ENCODE measurements at places on chromosomes 3 and 15.

DNA sequence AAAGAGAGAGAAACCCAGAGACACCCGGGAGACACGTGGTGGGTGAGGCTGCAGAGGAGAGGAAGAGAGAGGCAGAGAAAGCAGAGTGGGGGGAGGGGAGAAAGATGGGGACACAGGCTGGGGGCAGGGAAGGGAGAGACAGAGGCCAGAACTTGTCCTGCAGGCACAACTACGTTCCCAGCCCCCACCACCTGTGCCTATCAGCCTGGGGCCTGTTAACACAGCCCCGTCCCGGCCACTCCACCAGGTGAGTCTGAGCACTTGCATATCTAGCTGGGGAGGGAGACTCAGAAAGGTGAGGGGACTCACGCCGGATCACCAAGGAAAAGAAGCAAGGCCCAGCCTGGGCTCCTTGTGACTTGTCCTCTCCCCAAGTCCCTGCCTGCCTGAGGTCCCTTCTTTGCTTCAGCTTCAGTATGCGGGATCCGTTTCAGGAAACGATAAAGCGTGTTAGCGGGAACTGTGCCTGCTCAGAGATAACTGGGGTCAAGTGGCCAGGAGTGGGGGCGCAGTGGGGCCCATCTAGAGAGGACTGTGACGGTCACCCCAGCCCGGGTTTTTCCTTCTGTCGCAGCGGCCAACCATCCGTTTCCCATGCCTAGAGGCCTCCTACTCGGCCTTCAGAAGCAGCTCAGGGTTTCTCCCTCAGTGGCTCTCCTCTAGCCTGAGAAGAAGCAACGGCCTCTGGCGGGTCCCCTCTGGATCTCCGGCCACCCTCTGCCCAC lies 10.3 kb downstream of the LINGO1 start:
- DNase-seq = no peak

DNA sequence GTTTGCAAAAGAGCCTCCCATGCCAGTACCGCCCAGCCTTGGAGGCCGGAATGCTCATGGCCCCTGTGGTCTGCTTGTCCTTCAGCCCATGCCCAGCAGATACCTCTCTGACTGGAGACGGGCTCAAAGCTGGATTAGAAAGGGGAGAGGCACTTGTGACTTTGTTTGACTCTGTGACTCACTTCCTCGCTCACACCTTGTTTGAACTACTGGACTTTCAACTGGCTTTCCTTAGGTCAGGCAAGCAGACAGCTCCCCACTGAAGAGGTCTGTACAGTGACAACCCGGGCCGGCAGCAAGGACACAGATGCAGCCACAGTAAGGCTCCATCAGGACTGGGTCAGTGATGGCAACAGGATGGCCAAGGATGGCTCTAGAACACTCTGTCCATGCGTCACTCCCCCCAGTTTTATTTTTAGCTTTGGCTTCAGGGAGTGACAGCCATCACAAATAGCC lies 98.6 kb upstream of the ABHD17C start:
- DNase-seq = no peak

DNA sequence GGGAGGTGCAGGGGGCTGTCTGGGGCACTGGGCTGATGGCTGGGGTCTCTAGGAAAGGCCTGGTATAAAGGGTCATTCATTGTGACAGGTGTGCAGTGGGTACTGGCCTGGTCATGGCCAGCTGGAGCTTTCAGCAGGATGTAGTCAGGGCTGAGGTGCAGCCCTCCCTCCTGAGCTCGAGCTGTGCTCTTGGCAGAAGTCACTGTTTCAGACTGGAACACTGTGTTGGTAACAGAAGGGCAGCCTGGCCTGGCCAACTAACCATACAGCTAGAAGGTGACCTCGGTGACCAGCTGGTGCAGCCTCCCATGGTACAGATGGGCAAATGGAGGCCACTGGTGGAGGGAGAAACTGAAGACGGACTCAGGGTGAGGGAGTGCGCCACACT lies 34.4 kb upstream of the LCTL start:
- DNase-seq = no peak

DNA sequence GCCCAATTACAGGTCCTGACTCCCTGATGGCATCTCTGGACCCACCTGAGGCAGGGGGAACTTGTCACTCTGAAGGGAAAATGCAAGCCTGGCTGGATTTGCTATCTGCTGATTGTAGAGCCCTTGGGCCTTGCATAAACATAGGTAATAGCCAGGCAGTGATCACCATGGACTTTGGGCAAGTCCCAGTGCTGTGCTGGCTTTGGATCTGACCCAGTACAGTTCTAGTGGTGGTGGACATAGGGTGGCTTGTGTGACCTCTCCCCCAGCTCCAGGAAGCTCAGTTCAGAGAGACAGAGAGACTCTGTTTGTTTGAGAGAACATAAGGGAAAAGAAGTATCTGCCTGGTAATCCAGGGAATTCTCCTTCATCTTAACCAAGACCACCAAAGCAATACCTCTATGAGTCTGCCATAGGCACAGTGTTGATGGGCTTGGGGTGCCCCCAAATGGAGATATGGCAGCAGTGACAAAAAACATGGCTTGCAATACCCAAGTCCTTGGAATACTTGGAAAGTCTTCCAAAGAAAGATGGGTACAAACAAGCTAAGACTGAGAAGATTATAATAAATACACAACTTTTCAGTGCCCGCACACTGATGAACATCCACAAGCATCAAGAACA lies 348.5 kb downstream of the PYDC2 start:
- no peak for DNase-seq

DNA sequence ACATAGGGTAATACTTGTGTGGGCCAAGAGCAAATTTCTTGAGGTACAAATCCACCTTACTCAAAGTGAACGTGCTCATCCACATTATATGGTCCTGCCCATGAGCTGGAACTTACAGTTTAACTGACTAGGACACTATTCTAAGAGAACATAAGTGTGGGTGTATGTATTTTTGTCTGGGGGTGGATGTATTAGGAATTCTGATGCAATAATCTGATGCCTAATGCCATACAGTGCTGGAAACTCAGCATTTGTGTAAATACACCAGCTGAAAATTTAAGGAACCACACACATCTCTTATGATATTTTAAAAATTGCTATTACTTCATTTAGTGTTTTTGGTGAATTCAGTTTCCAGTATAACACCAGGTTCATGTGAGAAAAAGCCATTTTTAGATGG lies 1350.7 kb downstream of the ZPLD1 start:
- DNase-seq = no peak

DNA sequence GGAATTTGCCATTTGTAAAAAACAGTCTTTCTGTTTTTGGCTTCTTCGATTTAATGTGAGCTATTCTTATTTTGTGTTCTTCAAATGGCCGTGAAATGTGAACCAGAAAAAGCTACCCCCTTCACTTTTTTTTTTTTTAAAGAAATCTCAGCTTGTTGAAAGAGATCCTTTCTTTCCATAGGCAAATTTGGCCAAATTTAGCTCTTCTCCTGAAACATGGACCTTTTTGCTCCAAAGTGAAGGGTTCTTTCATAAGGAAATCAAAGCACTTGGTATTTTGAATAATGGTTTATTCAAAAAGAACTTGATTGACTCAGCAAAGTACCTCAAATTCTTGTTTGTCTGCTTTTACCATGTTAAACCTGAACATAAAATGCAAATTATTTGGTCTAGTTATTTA lies 10.1 kb downstream of the RCN2 start:
- no peak for DNase-seq

DNA sequence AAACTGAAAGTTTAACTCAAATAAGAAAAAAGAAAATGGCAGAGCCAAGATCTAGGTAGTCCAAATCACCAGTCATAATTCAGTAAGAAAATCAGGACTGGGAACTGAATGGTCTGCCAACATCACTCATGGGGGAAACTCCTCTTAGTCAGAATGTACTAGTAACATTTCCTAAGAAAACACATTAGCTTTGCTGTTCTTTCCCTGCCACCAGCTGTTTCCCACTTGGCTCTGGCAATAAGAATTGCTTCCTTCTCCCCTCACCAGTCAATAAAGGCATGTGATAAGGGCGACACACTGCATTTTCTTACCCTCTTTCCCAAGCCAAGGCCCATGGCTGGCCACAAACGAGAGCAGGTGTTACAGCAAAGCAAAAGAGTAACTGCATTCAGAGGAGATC lies 46.1 kb downstream of the PIK3R4 start:
- no peak for DNase-seq

DNA sequence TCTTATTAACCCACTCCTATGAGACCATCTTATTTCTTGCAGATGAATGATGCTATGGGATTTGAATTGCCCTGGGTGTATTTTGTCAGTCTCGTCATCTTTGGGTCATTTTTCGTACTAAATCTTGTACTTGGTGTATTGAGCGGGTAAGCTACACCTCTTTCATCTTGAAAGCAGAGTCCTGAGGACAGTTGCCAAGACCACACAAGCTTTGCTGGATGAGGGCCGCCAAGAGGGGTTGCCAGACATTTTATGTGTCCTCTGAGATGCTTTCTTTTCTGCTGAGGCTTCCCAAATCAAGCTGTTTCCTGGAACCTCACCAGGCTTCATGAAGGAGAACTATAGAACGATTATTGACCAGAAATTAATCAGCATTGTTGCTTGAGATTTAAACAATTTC lies 173.2 kb downstream of the CHDH start:
- no peak for DNase-seq

- no peak for DNase-seq
Observed at GRCh38 chr15:81091889-81092558, 42.0 kb upstream of the CFAP161 start.

DNA sequence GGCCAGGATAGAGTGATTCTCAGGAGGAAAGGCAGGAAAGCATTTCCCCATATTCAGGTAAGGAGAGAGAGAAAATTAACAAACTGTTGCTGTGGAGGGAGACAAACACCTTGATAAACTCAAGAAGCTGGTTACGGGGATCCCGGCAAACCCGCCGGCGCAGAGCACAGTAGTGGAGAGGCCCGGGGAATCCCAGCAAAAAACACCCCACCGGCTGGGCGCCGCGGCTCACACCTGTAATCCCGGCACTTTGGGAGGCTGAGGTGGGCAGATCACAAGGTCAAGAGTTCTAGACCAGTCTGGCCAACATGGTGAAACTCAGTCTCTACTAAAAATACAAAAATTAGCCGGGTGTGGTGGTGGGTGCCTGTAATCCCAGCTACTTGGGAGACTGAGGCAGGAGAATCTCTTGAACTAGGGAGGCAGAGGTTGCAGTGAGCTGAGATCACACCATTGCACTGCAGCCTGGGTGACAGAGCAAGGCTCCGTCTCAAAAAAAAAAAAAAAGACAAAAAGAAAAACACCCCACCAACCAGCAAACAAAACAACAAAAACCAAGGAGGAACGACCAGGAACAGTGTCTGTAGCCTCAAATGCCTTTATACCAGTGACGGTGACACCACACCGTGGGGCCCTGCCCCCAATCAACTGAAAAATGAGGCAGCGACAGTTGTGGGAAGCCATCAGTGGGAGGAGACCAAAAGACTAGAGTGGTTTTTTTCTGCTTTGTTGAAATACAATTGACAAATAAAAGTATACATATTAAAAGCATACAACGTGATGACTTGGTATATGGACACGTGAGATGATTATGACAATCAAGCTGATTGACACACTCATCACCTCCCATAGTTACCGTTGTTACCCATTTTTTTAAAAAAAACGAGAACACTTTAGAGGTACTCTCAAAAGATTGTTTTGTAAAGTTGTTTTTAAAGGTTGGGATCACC lies 40.2 kb upstream of the IDH2 start:
- DNase-seq = no peak

DNA sequence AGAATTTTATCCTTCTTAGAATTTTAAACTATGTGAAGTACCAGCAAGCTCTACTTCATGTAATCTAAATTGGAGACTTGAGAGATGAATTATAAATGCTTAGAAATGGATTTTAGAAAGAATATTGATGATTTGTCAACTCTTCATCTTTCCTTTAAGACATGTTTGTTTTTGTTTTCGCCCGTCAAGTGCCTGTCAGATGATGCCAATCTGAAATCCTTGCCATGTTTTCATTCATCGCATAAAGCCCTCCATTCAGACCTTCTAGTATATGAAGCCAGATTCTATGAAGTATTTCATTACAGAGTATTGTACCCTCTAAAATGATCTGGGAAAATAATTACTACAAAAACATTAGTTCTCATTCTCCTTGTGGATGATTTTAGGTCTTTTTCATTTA lies 223.2 kb upstream of the SOX2 start:
- DNase-seq = no peak

DNA sequence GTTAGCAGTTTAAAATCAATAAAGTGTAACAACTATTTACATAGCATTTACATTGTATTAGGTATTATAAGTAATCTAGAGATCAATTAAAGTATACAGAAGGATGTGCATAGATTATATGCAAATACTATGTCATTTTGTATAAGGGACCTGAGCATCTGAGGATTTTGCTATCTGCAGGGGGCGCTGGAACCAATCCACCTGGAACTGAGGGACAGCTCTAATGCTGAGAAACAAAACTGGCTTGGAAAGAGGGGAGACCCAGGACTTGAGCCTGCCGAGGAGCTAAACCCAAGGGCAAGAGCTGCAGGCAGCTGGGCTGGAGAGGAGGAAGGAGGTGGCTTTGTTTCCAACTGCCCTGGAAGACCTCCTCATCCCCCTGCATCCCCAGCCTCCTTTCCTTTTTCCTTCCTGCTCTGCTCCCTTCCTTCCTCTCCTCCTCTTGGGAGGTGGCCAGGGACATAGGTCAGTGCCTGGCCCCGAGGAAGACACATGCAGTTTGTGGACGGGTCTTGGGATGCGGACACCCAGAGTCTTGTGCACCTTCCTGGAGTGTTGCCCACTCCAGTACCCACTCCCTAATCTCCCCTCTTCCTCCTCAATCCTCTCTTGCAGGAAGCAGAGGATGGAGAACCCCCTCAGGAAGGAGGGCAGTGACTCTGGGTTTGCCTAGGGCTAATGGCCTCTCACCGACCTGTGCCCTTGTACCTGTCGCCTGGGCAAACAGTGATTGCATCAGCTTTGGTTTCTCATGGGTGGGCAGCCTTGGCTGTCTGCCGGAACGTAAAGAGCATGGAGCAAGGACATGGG lies 825 bp upstream of the RTP3 start:
- no peak for DNase-seq

DNA sequence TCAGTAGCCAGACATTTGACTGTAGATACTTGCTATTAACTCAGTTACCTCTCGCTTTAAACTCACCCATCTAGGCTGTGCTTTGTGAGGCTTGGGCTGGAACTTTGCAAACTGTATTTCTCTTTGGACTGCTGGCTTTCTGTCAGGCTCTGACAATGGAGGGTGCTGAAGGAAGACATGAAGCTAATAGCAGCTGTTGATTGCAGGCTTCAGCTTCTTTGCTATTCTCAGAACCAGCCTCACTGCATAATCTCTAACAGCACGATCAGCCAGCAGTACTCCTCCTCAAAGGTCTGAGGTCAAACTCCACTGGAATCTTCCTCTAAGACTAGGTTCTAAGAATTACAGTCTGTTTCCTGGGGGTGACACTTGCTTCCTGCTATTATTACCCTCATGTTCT lies 295.6 kb downstream of the ZBBX start:
- DNase-seq = no peak

- no peak for DNase-seq
Observed at GRCh38 chr3:52866427-52866826, 30.9 kb downstream of the STIMATE start.

DNA sequence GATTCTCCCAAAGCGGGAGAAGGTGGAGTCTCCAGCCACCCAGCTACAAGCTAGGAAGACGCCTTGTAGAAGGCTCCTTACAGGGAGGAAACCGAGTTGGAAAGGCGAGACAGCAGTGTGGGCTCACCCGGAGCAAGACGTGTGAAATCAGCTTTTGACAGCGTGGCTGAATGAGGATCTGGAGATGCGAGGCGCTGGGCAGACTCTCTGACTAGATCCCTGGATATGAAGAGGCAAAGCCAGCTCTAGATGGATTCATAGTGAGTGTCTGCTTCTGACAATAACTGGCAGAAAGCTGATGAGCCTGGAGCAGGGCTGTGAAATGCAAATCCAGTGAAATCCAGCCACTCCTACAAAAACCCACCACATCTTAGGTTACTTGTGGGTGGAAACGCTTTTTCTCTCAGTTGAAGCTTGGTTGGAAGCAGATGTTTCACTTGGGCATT lies 41.0 kb downstream of the GOLGA6A start:
- no peak for DNase-seq

Measured in cortex of kidney (tissue), 1 donor.